ENCODE measurements at places on chromosomes 16 and 17.

DNA sequence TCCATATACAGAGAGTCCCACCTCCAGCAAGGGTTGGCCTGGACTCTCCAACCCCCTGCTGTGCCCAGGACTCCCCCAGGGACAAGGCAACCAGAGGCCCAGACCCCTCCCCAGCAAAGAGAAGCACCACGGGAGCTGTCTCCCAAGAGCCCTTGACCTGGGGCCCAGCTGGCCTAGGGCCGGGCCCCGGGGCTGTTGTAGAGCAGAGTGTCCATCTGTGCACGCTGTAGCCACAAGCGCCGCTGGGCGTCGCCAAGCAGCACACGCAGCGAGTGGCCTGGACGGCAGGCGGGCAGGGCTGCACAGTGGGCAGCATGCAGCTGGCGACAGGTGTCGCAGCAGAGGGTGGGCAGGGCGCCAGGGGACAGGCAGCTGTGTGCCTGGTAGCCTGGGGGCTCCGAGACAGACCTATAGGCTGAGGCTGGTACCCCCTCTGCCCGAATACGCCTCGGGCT is 4.3 kb downstream of the SPATA2L start:
- peak; percentile 66 for DNase-seq

DNA sequence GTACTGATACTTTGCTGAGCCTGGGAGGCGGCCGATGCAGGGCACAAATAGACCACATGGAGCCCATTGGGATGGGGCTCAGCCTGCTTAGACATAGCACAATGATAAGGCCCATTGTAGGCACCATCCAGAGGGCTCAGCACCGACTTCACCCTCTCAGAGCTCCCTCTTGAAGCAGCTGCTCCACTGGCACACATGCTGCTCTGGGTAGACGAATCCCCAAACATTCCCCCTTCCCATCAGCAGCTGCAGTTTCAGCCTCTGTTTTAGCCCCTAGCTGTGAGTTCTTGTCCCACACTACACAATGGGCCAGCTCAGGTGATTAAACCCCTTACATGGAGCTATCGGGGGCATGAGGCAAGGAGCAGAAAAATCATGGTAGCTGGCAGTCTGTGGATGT is 174.1 kb downstream of the RGS9 start:
- DNase-seq = no peak

DNA sequence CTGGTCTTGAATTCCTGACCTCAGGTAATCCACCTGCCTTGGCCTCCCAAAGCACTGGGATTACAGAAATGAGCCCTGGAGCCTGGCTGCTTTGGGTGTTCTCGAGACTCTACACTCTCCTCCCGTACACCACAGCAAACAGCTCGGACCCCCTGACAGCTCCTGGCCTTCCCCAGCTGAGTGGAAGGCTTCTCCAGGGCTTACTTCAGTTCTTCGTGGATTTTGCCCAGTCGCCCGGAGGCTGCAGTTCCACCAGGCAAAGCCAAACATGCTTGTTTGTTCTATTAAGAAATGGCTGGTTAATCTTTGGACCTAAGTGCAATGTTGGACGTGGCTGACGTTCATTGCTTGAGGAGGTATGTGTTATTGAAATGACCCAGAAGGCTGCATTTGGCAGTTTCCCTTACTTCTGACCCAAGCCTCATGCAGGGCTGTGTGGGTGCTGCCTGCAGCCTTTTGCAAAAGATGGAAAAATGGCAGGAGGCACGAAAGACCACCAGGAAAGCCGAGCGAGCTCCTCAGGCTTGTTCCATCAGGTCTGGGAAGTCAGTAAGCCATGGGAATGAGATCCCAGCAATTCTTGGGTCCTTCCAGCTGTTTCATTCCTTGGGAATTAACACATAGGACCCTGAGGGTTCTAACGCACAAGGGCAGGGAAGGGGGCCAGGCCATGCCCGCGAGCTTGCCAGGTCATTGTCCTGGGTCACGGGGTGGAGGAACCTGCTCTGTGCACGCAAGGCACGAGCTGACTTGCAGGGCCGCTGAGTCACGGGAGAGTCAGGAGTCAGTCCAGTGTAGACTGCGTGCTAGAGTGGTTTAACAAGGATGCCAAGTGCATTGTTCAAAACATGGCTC is 23.9 kb upstream of the KLHDC4 start:
- DNase-seq = no peak

DNA sequence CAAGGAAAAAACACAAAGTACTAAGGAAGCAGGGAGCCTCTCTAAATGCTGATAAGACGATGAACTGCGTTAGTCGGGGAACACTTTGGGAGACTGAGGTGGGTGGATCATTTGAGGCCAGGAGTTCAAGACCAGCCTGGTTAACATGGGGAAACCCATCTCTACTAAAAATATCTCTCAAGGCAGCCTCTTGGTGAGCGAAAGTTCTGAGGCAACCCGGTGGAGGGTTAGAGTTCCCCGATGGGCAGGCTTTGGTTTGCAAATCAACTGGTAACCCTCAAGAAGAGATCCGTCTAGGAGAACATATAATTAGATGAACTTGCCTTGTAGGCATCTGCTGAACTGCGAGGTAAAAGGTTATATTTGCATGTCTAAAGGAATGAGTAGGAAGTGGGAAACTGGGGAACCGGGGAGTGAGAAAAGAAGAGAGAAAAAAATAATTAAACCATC is 44.6 kb downstream of the WSB1 start:
- no peak for DNase-seq

- DNase-seq = no peak
These were observed 114.7 kb downstream of the IRX3 start for GRCh38 chr16:54171626-54172537.

- no peak for DNase-seq
These were observed 33.0 kb downstream of the ANKFN1 start for GRCh38 chr17:56186222-56186786.

GRCh38 chr16:48949636-48950035 is 332.0 kb downstream of the CBLN1 start:
- DNase-seq = no peak

GRCh38 chr17:59892924-59893675 is at the start of the genes RPS6KB1 and TUBD1:
RPS6KB1 (plus strand) TSS chr17:59893121; CDS start chr17:59893185, 64 bp downstream.
TUBD1 (minus strand) TSS chr17:59892943; CDS start chr17:59891002, 1,941 bp downstream.
- DNase-seq = peak; percentile 96

- no peak for DNase-seq
These were observed 7.6 kb upstream of the CBFB start for GRCh38 chr16:67021321-67021720.

DNA sequence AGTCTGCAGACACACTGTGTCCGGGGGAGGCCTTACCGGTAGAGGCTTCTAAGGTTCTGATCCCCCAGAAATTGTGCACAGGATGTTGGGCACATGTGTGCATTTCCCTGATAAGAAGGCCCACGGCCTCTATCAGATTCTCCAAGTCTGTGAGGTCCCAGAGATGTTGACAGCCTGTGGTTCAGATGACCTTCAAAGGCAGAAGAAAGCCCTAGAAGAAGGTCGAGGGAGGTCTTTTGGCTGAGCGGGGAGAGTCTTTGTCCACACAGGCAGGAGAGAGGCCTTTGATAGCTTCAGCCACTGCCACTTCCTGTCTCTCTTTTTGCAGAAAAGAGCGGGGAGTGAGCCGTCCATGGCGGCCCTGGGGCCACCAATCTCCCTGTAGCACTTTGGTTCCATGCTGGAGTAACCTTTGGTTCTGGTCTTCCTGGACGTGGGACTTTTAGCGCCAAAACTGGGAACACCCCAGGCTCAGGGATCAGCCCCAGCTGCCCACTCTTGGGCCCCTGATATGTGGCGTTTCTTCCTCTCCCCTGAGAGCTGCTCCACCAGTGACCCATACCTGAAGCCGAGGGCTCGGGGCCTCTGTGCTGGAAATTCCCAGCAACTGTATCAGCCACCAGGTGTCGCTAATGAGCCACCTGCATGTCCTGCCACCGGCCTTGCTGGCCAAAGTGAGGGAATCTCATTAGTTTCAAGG is 28.1 kb upstream of the LGALS9 start:
- peak; percentile 83 for DNase-seq

DNA sequence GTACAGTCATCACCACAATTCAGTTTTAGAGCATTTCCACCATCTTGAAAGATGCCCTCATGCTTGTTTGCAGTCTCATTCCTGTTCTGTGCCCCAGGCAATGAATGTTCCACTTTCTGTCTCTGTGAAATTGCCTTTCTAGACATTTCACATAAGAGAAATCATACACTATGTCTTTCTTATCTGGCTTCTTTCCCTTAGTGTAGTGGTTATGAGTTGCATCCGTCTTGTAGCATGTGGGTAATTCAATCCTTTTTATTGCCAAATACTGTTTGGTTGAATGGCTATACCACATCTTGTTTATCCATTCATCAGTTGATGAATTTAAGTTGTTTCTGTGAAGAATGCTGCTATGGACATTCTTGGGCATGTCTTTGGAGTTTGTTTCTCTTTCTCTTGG is 132.5 kb upstream of the PLCG2 start:
- no peak for DNase-seq

- DNase-seq = no peak
These were observed 22.1 kb downstream of the CNTNAP1 start for GRCh38 chr17:42704490-42704836.

GRCh38 chr17:182050-182751 is 751 bp upstream of the DOC2B start:
- no peak for DNase-seq

DNA sequence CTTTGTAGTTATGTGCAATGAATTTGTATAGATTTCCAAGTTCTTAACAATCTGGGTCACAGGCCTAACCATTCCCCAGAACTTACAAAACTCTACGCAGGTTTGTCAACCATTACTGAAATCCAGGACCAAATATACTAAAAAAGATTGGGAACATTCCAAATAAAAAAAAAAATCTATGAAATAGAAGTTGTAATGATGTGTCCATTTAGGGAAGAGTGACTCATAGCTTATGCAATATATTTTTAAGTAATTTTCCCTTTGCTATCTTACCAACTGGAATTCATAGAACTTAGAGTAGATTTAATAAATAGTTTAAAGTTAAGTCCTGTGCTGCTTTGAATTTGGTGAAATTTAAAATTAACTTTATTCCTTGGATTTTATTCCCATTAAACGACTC is 393.2 kb downstream of the PMP22 start:
- DNase-seq = no peak

GRCh38 chr16:47311738-47312505 is 148.9 kb downstream of the ITFG1 start:
- no peak for DNase-seq

DNA sequence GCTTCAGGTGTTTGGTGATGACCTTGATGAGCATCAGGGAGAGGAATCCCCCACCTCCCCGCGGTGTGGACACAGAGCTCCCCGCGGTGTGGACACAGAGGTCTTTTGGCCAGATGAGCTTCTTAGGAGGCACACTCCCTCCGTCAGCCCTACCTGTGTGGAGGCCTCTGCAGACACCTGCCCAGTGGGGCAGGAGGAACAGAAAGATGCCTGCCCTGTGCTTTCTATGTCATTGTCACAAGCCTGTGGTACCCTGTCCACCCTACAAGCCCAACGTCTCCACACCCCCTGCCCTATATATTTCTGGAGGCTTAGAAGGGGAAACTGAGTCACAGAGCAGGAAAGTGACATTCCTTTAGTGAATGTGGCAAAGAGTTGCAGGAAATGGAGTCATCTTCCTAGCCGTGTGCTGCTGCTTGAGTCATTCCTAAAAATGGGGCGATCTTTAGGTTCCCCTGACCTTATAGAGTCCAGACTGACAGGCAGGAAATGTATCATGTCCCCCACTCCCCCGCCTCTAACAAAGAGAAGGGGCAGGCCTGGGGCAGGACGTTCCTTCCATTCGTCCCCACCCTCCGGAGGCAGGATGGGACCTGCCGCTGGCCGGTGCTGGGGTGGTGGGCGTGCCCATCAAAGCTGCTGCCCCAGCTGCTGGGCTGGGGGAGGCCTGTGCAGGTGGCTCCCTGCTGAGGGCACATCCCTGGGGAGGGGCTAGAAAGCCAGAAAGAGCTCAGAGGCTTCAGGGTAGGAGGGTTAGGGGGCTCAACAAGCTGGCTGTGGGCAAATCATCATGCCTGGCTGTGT is 1.0 kb upstream of the C16orf74 start:
- DNase-seq = no peak

GRCh38 chr17:64491034-64491860 is 5.6 kb downstream of the POLG2 start:
- no peak for DNase-seq

DNA sequence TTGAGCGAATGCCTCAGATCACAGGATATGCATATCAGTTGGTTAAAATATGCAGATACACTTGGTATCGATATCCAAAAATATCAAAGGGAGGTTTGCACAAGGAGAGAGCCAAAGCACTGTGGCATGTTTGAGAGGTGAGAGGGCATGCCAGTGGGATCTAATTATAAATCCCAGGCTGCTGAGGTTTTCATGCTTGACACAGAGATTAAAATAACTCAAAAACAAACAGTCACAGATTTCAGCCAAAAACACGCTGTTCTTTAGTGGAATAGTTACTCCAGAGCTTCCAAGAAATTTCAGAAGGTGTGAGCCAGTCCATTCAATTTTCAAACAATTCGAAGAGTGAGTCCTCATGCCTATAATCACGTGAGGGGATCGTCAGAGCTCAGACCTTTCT is 477.9 kb downstream of the SOX9 start:
- DNase-seq = no peak

- DNase-seq = no peak
These were observed 13.5 kb downstream of the SOX8 start for GRCh38 chr16:995087-995486.

DNA sequence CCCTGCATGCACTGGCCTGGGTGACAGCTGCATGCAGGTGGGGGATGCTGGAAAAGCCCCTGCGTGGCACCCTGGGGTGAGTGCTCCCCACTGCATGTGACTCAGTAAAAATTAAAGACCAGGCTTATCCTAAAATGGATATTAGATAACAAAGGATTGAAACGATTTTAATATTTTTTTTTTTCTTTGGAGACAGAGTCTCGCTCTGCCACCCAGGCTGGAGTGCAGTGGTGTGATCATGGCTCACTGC is 334.9 kb downstream of the C16orf95 start:
- DNase-seq = no peak

GRCh38 chr16:8310323-8310722 is 280.0 kb downstream of the TMEM114 start:
- DNase-seq = peak; percentile 51

DNA sequence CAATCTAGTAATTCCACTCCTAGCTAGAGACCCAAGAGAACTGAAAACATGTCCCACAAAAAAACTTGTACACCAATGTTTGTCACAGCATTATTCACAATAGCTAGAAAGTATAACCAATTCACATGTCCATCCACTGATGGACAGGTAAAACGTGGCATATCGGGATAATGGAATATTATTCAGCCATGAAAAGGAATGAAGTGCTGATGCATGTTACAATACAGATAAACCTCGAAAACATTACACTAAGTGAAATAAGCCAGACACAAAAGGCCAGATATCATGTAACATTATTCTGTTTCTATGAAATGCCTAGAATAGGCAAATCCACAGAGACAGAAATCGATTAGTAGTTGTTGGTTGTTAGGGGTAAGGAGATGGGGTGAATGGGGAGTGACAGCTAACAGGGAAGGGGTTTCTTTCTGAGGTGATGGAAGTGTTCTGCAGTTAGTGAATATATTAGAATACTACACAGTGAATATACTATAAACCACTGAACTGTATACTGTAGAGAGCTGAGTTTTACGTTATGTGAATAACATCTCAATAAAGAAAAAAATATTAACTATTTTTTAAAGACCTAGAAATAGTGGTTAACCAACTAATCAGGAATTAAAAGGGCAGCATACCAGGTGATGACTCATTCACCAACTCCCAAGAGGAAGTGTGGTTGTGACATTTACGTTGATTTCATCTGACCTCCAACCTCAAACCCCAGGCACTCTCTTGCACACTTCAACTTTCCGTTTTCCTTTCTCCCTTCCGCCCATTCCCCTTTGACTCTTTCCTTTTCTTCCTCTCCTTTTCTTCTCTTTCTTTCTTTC is 48.6 kb downstream of the GAS7 start:
- DNase-seq = no peak

GRCh38 chr17:855569-855968 is 73.4 kb downstream of the MRM3 start:
- DNase-seq = no peak

- DNase-seq = no peak
These were observed 380.0 kb upstream of the XYLT1 start for GRCh38 chr16:17850581-17851250.
